CD4-positive, alpha-beta T cell treated with Interleukin-10 for 1 hour (primary cell): ENCODE measurements at places on chromosomes 12 and 14.

- no peak for DNase-seq
Measured at GRCh38 chr12:128911861-128912260, 58.6 kb downstream of the GLT1D1 start.

- DNase-seq: no peak
Measured at GRCh38 chr12:6303071-6303470, 7.4 kb upstream of the PLEKHG6 start.

GRCh38 chr12:25412735-25413134 lies 140.3 kb downstream of the LMNTD1 start:
- DNase-seq: no peak

GRCh38 chr14:75165586-75166391 lies 10.6 kb downstream of the TMED10 start:
- DNase-seq: no peak

DNA sequence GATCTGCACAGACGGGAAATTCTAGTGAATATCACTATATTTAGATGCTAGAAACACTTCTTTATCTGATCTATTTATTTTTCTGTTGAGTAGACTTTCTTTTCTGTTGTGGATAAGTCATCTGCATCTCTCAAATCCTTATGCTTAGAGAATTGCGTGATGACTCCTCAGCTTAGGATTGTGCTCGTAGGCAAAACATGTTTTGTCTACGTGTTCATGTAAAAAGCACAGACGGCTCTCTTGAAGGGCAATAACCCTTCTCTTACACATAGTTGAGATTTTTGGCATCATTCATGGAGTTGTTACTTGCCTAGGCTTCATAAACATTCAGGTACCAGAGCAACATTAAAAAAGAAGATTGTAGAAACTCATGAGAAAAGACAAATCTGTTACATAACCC lies 18.6 kb downstream of the PPFIBP1 start:
- no peak for DNase-seq

- no peak for DNase-seq
Measured at GRCh38 chr12:68595241-68595640, 15.5 kb upstream of the RAP1B start.

DNA sequence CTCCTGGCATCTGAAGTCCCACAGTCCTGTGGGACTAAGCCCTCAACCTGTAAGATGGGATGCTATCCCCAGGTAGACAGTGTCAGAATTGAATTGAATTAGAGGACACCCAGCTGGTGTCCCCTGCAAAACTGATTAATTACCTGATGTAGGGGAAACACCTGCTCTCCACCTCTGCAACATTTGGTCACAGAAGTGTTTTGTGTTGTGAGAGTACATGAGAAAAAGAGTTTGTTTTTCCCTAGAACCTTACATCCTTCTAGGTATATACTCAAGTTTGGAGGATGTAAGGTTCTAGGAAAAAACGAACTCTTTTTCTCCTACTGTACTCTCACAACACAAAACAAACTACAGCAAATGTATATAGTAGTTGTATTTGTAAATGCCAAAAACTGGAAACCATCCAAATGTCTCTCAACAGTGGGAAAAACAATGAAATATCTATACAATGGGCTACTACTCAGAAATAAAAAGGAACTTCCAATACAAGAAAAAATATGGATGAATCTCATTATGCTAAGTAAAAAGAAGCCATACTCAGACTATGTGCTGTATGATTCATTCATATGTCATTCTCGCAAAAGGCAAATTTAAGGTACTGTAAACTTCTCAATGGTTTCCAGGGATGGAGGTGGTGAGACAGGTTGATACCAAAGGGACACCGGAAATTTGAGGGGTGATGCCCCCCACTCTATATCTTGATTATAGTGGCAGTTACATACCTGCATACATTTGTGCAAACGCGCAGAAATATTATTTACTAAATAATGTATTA lies 160.7 kb downstream of the MED13L start:
- no peak for DNase-seq

DNA sequence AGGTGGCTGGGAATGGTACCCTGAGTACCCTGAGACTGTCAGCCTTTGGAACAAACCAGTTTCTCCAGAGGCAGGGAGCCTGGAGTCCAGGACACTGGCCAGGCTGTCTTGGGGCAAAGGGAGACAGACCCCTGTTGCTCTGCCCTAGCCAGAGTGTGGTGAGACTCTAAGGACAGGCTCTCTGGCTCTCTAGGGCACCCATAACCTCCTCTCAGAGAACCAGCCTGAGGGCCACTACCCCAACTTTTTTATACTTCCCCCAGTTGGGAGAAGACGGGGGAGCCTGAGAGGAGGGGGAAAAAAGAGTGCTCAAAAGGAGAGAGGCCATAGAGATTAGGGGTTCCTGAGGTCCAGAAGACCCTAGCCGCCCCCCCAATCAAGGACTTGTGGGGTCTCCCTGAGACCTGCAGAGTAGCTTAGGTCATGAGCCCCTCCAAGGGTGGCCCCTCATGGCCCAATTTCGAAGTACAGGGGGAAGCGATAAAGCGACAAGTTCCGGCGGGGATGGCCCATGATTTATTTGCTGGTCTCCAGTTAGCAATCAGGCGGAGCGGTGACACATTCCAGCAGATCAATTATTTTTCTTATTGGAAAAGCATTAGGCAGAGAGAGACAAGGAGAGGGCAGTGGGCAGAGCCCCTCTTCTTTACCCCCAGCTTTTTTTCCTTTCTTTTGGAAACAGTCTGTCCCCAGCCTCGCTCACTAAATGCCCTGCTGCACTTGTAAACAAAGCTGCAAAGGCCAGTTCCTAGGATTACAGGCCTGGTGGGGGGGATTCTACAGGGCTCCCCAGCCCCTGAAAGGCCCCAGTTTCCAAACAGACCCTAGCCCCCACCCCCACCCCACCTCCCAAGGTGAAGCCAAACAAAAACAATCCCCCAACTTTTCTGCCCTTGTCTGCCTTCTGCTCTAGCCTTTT lies 1.5 kb downstream of the HOXC8 start:
- DNase-seq: no peak

DNA sequence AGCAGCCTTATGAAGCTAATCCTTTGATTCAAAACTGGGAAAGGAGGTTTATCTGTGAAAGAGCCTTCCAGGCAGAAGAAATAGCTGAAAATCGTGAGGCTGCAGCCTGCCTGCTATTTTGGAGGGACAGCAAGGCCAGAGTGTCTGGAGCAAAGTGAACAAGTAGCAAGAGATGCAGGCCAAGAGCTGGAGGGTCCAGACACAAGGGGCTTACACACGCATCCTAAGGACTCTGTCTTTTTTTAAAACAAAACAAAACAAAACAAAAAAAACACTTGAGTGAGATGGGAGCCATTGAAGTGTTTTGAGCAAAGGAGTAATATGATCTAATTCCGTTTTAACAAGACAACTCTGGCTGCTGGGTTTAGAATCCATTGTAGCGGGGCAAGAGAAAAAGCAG lies 76.4 kb upstream of the BCAT1 start:
- DNase-seq: no peak

DNA sequence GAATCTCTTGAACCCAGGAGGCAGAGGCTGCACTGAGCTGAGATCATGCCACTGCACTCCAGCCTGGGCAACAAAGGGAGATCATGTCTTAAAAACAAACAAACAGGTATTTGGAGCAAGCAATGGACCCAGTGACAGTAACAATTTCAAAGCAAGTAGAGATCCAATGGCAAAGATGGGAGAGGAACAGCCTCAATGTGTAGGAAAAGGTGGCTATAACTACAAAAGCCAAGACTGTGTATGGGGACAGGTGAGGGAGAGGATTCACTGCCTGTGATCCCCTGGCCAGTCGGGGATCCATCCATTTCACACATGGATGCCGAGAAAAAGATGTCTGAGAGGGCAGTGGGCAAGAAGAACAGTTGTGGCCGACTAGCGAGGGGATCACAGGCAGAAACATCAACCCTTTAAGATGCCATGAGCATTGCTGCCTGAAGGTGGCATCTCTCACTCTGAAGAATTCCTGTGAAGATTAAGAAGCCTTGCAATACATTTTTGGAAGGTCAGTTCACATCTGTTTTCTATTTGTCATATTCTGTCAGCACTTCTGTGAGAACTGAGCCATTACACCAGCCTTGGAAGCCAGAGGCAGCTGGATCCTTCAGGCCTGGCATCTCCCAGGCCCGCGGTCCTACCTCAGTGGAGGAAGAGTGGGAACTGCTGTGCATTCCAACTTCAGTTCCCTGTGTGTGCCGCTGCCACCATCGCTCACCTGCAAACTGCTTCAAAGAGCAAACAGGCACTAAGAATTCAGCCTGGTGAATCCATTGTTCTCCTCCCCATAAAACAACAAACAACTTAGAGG lies 54.5 kb upstream of the FRS2 start:
- peak; percentile 5 for DNase-seq

DNA sequence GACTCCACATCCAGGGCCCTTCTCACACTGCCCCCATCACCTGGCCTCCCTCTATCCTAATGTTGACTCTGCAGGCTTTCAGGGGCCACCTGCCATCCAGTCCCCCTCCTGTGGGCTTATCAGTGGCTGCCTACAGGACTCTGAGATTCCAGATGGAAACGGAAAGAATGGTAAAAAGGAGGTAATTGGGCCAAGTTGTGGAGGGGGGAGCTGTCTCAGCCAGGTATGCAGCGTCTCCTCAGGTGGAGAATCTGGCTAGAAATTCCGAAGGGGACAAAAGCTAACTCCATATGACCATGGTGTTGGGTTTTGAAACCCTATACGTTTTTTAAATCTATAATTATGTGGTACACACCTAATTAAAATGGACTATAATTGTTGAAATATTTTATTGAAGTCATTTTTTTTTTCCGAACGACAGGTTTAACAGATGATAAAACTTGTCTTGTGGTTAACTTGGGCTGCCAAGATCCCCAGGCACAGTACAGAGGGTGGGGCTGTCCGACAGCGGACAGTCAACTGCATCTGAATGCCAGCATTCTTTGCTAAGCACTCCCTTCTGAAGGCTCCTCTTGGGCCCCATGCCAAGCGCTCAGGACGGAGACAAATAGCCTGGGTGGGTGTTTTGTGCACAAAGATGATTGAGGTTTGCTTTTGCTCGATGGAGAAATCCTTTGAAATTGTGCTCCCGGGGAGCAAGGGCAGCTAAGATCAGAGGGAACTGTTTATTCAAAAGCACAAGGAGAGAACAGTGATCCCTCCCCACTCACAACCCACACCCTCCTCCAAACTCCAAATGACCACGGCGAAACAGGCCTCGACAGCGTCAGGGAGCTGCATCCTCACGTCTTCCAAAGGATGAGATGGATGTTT lies 365.6 kb downstream of the BCL11B start:
- DNase-seq: no peak

DNA sequence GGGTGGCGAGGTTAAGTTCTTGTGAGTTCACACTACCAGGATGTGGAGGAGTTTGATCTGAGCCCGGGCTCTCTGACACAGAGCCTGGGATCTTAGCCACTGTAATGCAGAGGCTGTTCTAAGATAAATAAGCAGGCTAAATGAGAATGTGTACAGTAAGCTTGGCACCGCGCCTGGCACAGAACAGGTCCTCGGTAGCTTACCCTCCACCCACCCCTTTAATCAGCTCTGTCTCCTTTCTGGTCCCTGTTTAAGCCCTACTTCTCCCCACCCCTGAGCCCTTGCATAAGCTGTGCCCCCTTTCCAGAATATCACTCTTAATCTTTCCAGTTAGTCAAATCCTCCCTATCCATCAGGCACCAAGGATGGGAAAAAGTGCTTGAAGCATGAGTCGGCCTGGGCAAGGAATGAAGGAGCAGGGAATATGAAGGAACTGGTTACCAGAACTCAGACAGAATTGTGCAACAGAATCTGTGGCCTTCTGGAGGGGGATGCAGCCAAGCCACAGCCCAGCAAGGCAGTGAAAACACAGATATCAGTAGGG lies 32.8 kb upstream of the CMKLR1 start:
- no peak for DNase-seq
